Left lung (tissue), 14 donors: ENCODE measurements at places on chromosomes 1 and 21. TPM values are rescaled to one million over a fixed set of nuclear protein-coding genes. Genes with fewer than 3 reads are reported as not detected.

- peaks cover 6% of the 10 kb centered on the region for H3K27me3 ChIP-seq
- no peak for DNase-seq
- H3K4me3 ChIP-seq: no peak overlapping the region
- H3K4me1 ChIP-seq: no peaks in the 10 kb centered on the region
Measured at GRCh38 chr1:204634260-204634910, 51.2 kb downstream of the LRRN2 start.

The OR6K3 gene
- total RNA-seq: not detected

- DNase-seq: no peak
- H3K27ac ChIP-seq: no peak overlapping the region
- peaks cover 2% of the 10 kb centered on the region for H3K4me1 ChIP-seq
- no peak overlapping the region for H3K4me3 ChIP-seq
- H3K27me3 ChIP-seq: peaks cover 29% of the 10 kb centered on the region
- no peaks in the 10 kb centered on the region for H3K36me3 ChIP-seq
Measured at GRCh38 chr1:40820251-40820797, 36.7 kb downstream of the KCNQ4 start.

DNA sequence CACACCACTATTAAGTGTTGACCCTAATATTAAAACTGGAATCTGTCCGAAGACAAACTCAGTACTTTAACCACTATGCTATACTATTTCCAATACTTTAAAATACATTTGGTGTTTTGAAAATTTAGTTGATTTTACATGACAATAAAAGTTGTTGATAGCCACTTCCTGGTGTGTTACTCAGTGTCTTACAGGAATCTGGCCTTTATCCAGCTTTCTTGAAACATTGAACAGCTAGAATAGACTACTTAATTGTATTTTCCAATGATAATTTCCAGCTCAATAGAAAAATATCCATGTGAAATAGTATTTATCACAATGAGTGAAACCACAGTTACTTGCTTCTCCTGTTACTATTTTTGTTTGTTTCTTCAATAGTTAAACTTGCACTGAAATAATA lies 369.6 kb upstream of the ADGRL4 start:
- no peaks in the 10 kb centered on the region for H3K27me3 ChIP-seq
- DNase-seq: no peak
- no peak overlapping the region for H3K4me3 ChIP-seq
- H3K27ac ChIP-seq: no peak overlapping the region

The SYT6 gene
- not detected for total RNA-seq

The PCSK9 gene
- total RNA-seq: 55.0 TPM

DNA sequence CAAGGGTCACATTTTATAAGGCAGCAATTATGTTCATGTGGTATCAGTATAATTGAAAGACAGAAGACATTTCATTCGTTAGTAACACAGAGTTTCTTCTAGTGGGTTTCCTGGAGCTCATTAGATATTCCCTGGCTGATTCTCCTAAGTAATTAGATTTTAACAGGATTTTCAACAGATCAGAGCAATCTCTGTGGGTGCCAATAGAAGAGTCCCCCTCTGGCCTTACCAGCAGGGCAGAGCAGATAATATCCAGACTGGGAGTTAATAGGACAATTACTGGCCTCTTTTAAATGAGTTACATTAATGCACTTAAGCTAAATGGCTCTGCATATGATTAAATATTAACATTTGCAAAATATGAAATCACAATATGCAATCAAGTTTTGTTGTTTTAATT lies 74.2 kb upstream of the FOXD3 start:
- no peaks in the 10 kb centered on the region for H3K27me3 ChIP-seq
- no peak overlapping the region for H3K4me3 ChIP-seq
- H3K4me1 ChIP-seq: no peaks in the 10 kb centered on the region
- H3K36me3 ChIP-seq: no peaks in the 10 kb centered on the region
- no peak overlapping the region for H3K27ac ChIP-seq

GRCh38 chr1:206891412-206891811 lies 5.8 kb upstream of the IL24 start:
- H3K4me1 ChIP-seq: peaks cover 15% of the 10 kb centered on the region
- no peak overlapping the region for H3K27ac ChIP-seq
- no peaks in the 10 kb centered on the region for H3K36me3 ChIP-seq
- H3K4me3 ChIP-seq: no peak overlapping the region

- peaks cover 17% of the 10 kb centered on the region for H3K4me1 ChIP-seq
- H3K4me3 ChIP-seq: peak overlapping the region; percentile 50
- H3K36me3 ChIP-seq: no peaks in the 10 kb centered on the region
- H3K27ac ChIP-seq: peak overlapping the region; percentile 91
Measured at GRCh38 chr1:243850452-243851256, 611 bp upstream of the AKT3 start.

- no peak overlapping the region for H3K4me3 ChIP-seq
- no peaks in the 10 kb centered on the region for H3K27me3 ChIP-seq
- DNase-seq: no peak
- no peaks in the 10 kb centered on the region for H3K36me3 ChIP-seq
- H3K4me1 ChIP-seq: no peaks in the 10 kb centered on the region
- peak overlapping the region; percentile 44 for H3K27ac ChIP-seq
Measured at GRCh38 chr21:41620982-41621381, 113.0 kb upstream of the TMPRSS2 start.

The PDPN gene
- total RNA-seq: 23.6 TPM

The E2F2 gene
- total RNA-seq: 3.2 TPM

DNA sequence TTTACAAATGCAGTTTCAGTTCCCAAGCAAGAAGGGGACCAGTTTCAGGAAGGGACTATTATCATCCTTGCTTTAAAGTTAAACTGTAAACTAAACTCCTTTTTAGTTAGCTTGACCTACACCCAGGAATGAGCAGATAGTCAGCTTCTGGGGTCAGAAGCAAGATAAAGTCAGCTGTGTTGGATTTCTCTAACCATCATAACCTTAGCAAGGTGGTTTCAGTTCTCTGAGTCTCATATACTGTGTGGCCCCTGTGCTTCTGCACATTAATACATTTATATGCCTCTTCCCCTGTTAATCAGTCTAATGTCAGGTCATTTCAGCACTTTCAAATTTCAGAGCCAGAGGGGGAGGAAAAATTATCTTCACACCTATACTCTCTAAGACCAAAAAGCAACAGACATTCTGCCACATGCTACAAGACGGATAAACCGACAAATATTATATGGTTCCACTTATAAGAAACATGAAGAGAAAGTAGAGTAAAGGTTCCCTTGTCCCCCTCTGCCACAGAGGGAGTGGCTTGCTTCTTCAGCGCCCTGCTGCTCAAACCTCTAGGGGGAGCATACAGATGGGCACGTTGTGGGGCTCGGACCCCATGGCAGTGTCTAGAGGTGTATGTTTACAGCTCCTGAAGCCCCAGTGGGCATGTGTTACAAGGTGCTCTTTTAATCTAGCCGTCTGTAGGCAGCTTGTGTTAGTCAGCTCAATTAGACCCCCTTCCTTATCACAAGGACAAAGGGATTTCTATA lies 89.1 kb downstream of the SMYD3 start:
- DNase-seq: no peak
- H3K27ac ChIP-seq: no peak overlapping the region
- no peaks in the 10 kb centered on the region for H3K4me1 ChIP-seq
- H3K36me3 ChIP-seq: no peaks in the 10 kb centered on the region
- H3K4me3 ChIP-seq: no peak overlapping the region

DNA sequence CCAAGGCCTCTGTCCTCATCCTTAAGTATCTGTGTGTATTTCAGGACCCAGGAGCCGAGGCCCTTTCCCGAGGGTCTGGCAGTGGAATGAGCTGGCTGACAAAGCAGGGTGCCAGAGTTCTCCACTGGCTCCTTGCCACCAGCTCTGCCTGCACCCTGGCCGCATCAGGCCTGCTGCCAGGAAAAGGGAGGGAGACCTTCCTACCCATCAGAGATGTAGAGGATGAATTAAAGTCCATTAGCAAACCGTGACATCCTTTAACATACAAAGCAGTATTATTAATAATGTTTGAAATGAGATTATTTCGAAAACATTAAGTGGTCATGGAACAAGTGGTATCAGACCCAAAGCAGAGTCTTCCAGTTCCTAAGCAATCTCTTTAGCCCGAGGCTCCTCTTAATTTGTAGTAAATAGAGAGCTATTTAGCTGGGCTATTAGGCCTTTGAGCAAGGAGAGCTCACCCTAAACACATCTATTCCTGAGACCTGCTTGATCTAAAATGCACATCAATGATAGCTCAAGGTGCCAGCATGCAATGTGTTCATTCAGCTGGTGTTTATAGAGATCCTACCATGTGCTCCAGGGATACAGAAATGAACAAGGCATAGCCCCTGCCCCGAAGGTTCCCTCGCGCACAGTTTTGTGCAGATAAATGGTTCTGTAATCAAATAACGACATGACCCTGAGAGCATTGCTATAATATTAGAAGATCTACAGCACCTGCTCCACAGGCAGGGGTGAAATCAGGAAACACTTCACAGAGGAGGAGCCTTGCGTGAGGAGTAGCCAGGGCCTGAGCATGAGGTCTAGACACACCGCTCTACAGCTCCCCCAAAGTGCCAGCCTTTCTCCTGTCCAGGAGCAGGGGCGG lies 44.0 kb downstream of the FAM163A start:
- no peak overlapping the region for H3K4me3 ChIP-seq
- H3K27me3 ChIP-seq: no peaks in the 10 kb centered on the region
- no peak overlapping the region for H3K27ac ChIP-seq
- H3K4me1 ChIP-seq: no peaks in the 10 kb centered on the region
- no peaks in the 10 kb centered on the region for H3K36me3 ChIP-seq

The SNAPIN gene
- total RNA-seq: 35.5 TPM

GRCh38 chr1:228490120-228491078 lies 3.2 kb downstream of the RNF187 start:
- no peaks in the 10 kb centered on the region for H3K36me3 ChIP-seq
- no peak overlapping the region for H3K27ac ChIP-seq
- H3K27me3 ChIP-seq: no peaks in the 10 kb centered on the region
- no peak for DNase-seq

GRCh38 chr1:30788580-30789387 lies 31.2 kb upstream of the LAPTM5 start:
- no peak for DNase-seq
- no peaks in the 10 kb centered on the region for H3K36me3 ChIP-seq
- H3K27ac ChIP-seq: no peak overlapping the region
- peaks cover 13% of the 10 kb centered on the region for H3K4me1 ChIP-seq
- H3K4me3 ChIP-seq: no peak overlapping the region
- H3K27me3 ChIP-seq: peaks cover 7% of the 10 kb centered on the region

DNA sequence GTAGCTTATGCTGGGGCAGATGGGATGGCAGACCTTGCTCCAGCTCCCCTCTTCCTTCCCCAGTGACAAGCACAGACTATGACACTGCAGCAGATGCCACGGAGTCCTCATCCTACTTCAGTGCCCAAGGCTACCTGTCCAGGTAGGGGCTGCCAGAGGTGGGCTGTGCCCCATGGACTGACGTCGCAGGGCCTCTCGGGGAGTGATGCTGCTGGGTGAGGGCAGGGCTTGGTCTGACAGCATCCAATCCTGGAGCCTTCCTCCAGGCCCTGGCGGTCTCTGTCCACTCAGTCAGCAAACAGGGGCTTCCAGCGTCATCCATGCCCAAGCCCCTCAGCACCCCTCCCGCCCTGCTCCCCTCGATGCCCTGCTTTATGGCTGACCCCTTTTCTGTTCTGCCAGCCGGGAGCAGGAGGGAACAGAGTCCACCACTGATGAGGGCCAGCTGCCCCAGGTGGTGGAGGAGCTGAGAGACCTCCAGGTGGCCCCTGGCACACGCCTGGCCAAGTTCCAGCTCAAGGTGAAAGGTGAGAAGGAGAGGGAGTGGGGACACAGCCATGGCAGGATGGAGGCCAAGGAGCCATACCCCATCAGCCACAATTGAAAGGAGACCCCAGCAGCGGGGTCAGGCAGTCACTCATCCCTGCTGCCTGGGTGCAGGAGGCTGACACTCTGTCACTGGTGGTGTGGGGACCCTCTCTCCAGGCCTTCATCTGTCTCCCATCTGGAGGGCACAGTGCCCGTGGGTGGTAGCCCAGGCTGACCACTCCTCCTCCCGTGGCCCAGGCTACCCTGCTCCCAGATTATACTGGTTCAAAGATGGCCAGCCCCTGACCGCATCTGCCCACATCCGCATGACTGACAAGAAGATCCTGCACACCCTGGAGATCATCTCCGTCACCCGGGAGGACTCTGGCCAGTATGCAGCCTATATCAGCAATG lies 73.6 kb downstream of the TRIM11 start:
- no peaks in the 10 kb centered on the region for H3K4me1 ChIP-seq
- H3K27ac ChIP-seq: no peak overlapping the region
- H3K27me3 ChIP-seq: no peaks in the 10 kb centered on the region

The SPRR2F gene
- not detected for total RNA-seq

The PLA2G2D gene
- not detected for total RNA-seq

The TMEM269 gene
- 0.17 TPM for total RNA-seq

DNA sequence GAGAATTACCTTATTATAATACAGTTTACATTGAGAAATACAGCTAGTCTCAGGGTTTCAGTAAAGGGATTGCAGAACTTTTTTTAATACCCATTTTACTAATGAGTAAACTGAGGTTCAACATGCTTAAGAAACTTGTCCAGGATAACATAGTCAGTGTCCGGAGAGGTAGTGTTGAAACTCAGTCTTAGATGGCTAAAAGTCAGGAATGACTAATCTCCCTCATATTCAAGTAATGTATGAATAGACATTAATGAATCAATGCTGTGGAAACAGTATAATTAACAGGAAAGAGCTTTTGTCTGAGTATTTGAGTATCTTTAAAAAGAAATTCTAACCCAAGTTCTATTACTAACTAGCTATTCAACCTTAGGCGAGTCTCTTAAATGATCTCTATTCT lies 397.6 kb downstream of the PLA2G4A start:
- no peaks in the 10 kb centered on the region for H3K36me3 ChIP-seq
- H3K4me1 ChIP-seq: no peaks in the 10 kb centered on the region
- H3K27ac ChIP-seq: no peak overlapping the region

DNA sequence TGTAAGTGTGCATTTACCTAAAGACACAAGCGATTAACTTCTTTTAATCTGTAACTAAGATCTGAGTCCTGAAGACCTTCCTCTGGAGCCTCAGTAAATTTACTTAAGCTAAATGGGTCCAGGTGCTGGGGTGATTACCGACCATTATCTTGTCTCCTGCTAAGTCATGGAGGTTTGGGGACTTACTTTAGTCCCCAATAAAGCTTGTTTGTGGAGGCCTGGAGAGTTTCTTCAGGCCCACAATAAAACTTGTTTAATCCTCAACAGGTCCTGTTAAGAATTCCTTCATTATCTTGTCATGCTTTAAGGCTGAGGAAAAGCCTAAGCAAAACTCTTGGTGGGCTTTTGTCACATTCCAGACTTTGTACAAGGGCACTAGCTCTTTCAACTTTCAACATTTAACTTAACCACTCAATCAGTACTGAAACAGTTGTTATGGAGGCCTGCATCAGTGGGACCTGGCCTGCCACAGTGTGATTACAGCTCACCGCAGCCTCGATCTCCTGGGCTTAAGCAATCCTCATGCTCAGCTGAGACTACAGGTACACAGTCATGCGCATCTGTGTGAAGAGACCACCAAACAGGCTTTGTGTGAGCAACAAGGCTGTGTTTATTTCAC lies 84.0 kb downstream of the FMO4 start:
- no peak for DNase-seq
- no peak overlapping the region for H3K27ac ChIP-seq
- H3K4me3 ChIP-seq: no peak overlapping the region
- H3K4me1 ChIP-seq: no peaks in the 10 kb centered on the region

DNA sequence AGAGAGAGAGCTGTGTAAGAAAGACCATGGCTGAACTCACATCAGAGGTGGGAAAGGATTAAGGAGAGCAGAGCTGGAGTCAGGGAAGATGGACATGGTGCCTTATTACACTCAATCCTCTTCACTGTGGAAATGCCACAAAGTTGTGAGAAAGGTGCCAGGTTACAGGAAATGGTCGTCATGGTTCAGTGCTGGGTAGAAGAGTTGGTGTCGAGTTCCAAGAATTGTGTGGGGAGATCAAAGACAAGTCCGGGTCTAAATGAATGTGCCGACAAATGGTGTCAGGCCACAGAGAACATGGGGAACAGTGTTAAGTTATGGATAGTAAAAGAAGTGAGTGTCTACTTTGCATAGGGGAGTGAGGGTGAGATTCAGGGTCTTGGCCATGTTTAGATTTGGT lies 40.9 kb downstream of the LAMC2 start:
- no peak overlapping the region for H3K27ac ChIP-seq
- no peaks in the 10 kb centered on the region for H3K27me3 ChIP-seq
- DNase-seq: no peak
- no peaks in the 10 kb centered on the region for H3K4me1 ChIP-seq
- H3K4me3 ChIP-seq: no peak overlapping the region
